ENCODE measurements at places on chromosomes 2 and 18.

DNA sequence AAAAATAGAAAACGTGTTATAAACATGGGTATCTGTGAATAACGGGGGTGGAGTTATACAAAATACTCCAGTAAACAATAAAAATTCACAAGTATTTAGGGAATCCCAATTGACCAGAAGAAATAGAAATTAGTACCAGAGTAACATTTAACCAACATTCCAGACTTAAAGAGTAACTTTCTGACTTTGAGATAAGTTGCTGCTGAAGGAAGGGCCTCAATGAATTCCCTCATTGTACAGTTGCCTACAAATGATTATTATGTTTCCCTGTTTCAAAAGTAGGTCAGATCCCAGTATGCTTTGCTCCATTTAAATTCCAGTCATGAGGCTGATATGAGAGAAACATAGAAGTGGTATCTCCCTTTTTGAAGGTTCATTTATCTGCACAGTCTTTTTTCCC lies 88.3 kb upstream of the KCNH7 start:
- no peak for DNase-seq

GRCh38 chr18:55744206-55744605 lies 156.2 kb upstream of the TCF4 start:
- no peak for DNase-seq

- DNase-seq: no peak
Measured at GRCh38 chr2:98036349-98037000, 40.7 kb upstream of the TMEM131 start.

DNA sequence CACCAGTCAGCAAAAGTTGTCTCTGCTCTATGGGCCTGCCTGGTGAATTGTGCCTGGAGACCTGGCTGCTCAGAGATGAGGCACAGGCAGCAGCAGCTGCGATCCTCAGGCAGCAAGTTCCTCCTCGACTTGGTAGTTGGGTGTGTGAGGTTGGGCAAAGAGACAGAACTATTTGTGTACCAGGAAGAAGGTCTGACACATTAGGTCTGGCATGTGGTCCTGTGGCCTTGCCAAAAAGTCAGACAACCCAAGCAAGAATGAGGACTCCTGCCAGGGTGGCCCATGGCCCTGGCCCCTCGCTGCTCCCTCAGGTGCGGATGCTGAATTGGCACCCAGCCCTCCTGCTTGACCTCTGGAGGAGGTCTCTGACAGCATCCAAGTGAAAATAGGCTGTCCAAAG lies 192.7 kb downstream of the DYSF start:
- no peak for DNase-seq

GRCh38 chr18:45398448-45398847 lies 216.8 kb upstream of the SLC14A2 start:
- no peak for DNase-seq

DNA sequence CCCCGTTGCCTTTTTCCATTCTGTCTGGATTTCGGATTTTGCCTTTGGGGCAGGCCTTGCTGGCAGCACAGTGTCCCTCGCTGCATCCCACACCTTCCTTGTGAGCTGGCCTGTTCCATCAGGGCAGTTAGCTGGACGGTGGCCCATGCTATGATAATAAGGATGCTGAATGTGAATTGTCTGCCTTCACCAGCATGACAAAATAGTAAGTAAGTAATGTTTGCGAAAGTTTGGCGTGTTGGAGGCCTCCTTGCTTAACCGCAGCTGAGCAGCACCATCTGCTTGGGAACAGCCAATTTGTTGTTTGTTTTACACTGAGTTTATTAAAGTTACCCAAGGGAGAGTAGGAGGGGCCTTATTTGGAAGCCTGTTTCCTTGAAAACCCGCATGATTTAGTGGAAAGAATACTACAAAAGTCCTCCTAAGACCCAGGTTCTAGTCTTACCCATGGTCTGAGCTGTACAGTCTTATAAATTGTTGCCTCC lies 469.7 kb upstream of the FANCL start:
- no peak for DNase-seq

DNA sequence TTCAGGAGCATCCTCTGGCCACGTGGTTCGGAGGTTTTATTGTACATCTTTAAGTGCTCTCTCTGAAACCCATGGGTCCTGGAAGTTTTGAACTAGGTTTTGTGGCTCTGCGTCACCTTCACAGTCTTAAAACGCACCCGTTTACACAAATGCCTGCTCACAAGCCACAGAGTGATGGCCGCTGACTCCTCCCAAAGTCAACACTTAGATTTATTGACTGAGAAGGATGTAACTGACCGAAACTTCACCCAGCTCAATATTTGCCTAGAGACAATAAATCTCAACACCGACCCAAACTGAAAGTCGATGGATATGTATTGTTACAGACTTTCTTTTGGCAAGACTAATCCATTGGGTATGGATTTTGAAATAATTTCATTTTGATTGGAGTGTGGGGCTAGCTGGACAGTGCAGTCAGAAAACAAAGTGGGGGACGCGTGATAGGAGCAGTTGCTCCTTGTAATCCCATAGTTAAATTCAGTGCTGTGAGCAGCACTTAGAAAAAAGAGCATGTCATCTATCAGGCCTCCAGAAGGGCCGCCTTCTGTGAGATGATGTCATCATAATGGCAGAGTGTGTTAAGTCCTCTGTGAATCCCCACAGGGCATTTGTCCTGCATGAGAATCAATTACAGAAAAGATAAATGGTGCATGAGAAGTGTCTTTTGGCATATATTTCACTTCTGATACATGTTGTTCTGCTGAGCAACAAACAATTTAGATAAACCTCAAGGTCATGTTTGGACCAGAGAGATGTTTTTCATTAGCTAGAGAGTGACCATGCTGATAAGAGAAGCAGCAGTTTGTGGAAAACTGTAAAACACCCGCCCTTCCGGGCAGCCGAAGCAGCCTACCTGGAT lies 183.7 kb downstream of the INO80D start:
- DNase-seq: no peak

- no peak for DNase-seq
Measured at GRCh38 chr2:197078535-197078934, 152.0 kb upstream of the PGAP1 start.
